ENCODE measurements at places on chromosomes 4 and X. TPM values are rescaled to one million over a fixed set of nuclear protein-coding genes. Genes with fewer than 3 reads are reported as not detected.

DNA sequence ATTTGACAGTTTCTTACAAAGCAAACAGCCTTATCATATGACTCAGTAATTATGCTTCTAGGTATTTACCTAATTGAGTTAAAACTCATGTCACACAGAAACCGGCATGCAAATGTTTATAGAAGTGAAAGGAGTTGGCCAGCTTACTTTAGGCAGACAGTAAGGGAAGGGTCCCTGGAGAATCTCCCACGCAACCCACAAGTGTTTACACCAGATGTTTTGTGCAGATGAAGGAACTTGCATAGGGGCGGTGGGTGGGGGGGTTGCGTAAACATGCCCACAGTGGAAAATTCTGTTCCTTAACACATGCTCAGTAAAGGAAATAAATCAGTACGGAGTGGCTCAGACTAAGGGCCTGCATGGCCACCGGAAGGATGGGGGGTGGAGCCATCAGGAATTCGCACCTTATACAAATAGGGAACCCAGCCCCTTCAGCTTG is 330.5 kb upstream of the AADAT start:
- no peak for DNase-seq
- no peaks in the 10 kb centered on the region for H3K27me3 ChIP-seq
- no peaks in the 10 kb centered on the region for H3K36me3 ChIP-seq
- no peaks in the 10 kb centered on the region for H3K4me1 ChIP-seq
- no peak overlapping the region for H3K27ac ChIP-seq

- DNase-seq: peak; percentile 93
- H3K27ac ChIP-seq: peak overlapping the region; percentile 58
- H3K4me1 ChIP-seq: peaks cover 52% of the 10 kb centered on the region
- no peaks in the 10 kb centered on the region for H3K36me3 ChIP-seq
- no peaks in the 10 kb centered on the region for H3K27me3 ChIP-seq
Observed at GRCh38 chr4:183398298-183399125, 45.9 kb upstream of the CDKN2AIP start.

- no peak overlapping the region for H3K27ac ChIP-seq
- H3K36me3 ChIP-seq: peaks cover 62% of the 10 kb centered on the region
- no peak for DNase-seq
- no peak overlapping the region for H3K4me3 ChIP-seq
- H3K27me3 ChIP-seq: no peaks in the 10 kb centered on the region
- H3K4me1 ChIP-seq: peaks cover 7% of the 10 kb centered on the region
Observed at GRCh38 chrX:15814771-15815365, 24.6 kb downstream of the ZRSR2 start.

GRCh38 chr4:2842687-2843262 is 869 bp upstream of the ADD1 start:
- H3K36me3 ChIP-seq: no peaks in the 10 kb centered on the region
- peak overlapping the region; percentile 76 for H3K4me3 ChIP-seq
- DNase-seq: peak; percentile 77
- peaks cover 47% of the 10 kb centered on the region for H3K4me1 ChIP-seq
- H3K27me3 ChIP-seq: no peaks in the 10 kb centered on the region
- H3K27ac ChIP-seq: peak overlapping the region; percentile 95

The PASD1 gene
- not detected for total RNA-seq

DNA sequence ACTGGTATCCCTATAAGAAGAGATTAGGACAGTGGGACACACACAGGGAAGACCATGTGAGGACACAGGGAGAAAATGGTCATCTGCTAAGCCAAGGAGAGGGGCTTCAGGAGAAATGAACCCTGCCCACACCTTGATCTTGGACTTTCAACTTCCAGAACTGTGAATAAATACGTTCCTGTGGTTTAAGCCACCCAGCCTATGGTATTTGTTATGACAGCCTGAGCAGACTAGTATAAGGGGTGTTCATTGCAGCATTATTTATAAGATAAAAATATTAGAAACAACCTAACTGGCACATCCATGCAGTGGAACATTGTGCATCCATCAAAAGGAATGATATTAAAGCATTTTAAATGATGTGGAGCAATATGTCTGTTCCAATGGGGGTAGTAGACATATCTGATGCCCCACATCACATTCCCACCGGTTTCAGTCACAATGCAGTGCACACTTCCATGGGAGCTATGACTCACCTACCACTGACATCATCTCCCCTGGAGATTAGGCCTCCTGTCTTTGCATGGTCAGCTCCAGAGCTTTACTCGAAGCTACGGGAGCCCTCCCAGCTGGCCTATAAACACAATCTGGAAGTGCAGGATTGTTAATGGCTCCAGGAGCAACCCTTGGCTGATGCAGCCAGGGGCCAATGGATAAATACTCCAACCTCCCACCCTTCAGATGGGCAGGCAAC is 38.9 kb upstream of the MAMLD1 start:
- no peaks in the 10 kb centered on the region for H3K4me1 ChIP-seq
- H3K4me3 ChIP-seq: no peak overlapping the region
- H3K27me3 ChIP-seq: no peaks in the 10 kb centered on the region
- H3K36me3 ChIP-seq: no peaks in the 10 kb centered on the region
- H3K27ac ChIP-seq: no peak overlapping the region
- DNase-seq: no peak

DNA sequence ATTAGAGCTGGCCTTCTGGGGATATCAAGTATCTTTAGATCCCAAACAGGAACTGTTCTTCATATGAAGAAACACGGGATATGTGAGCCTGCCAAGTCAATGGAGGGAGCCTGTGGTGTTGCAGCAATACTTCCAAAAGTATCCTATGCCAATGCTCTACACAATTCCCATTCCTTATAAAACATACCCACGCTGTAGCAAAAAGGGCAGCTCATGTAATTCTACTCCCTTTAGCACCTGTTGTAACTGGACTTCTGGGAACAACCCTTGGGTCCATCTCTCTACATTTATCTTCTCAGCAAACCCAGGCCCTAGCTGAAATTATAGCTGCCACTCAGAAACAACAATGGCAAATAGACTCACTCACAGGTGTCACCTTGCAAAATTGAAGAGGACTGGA is 12.5 kb upstream of the NAF1 start:
- no peaks in the 10 kb centered on the region for H3K36me3 ChIP-seq
- DNase-seq: no peak

DNA sequence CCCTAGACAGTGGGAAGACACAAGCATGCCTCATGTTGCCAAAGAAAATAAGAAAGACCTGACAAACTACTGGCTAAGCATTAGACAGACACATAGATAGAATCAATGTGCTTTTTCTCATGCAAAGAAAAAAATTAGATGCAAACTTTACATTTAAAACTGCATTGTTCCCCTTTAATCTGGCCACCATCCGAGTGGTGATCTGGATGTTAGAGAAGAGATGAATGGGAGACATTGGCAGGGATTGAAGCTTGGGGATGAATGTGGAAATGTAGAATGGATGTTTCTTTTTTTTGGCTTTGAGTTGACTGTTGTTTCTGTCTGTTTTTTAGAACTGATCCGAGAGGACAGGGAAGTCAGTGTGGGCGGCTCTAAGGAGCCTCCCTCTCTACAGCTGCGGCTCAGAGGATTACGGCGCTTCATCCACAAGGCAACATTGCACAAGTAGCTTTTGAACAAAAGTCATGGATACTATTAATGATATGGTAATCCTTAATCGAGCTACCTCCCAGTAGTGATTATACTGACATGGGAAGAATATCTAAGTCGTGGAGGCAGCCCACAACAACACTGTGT is 53.0 kb downstream of the HELT start:
- no peaks in the 10 kb centered on the region for H3K36me3 ChIP-seq
- H3K27ac ChIP-seq: no peak overlapping the region
- DNase-seq: no peak
- H3K4me1 ChIP-seq: no peaks in the 10 kb centered on the region
- H3K27me3 ChIP-seq: no peaks in the 10 kb centered on the region

The RBM46 gene
- not detected for total RNA-seq

All from spleen (tissue), 13 donors.